ENCODE measurements at places on chromosomes 3 and 15.

DNA sequence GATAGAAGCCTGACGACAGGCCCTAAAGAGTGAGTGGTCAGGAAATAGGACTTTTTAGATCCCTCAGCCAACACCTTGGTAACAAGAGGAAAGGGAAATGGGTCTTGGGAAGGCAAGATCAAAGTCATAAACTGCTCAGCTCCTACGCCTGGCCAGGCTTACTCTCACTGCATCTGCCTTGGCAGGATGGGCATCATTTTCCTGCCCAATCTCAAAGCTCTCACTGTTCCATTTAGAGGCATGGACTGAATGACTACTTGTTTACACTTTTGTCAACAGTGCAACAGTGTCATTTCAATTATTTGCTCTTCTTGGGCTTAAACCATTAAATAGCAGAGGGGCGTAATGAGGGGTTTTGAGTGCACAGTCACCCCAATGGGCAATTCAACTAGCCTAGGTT is 808.7 kb downstream of the GRM7 start:
- DNase-seq: no peak

- DNase-seq: no peak
Measured at GRCh38 chr3:180188512-180189309, 152.0 kb upstream of the PEX5L start.

- no peak for DNase-seq
Measured at GRCh38 chr3:114404590-114404989, 110.8 kb downstream of the TIGIT start.

GRCh38 chr15:89898146-89898545 is 4.4 kb upstream of the AP3S2 start:
- no peak for DNase-seq

DNA sequence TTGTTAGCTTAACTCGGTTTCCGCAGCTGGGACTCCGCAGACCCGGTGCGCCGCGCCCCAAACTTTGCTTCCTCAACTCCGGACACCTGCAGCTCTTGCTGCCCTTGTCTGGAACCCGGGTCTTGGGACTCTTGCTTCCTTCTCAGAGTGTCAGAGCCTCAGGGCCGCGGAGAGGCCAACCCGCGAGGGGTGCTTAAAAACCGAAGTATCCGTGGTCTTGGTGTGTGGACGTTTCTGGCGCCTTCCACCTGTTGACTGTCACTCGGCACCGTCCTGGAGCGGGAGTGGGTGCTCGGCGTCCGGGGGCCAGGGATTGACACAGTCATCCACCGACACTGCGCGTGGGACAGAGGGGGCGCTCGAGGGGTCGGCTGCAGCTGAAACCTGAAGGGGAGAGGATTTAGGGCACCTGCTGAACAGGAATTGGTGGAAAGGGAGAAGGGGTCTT is 386 bp downstream of the SQOR start:
- peak; percentile 31 for DNase-seq

DNA sequence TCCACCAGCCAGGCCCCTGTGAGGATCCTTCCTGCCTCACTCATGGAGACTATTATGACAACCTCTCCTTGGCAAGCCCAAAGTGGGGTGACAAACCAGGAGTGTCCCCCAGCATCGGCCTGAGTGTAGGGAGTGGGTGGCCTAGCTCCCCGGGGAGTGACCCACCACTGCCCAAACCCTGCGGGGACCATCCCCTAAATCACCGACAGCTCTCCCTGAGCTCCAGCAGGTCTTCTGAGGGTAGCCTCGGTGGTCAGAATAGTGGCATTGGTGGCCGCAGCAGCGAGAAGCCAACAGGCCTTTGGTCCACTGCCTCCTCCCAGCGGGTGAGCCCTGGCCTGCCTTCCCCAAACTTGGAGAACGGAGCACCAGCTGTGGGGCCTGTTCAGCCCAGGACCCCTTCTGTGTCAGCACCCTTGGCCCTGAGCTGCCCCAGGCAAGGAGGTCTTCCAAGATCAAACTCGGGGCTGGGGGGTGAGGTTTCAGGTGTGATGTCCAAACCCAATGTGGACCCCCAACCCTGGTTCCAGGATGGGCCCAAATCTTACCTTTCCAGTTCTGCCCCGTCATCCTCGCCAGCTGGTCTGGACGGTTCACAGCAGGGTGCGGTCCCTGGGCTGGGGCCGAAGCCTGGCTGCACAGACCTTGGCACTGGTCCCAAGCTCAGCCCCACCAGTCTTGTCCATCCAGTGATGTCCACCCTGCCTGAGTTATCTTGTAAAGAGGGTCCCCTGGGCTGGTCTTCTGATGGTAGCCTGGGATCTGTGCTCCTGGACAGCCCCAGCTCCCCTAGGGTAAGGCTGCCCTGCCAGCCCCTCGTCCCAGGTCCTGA is 1.0 kb downstream of the LIMD1 start:
- no peak for DNase-seq

DNA sequence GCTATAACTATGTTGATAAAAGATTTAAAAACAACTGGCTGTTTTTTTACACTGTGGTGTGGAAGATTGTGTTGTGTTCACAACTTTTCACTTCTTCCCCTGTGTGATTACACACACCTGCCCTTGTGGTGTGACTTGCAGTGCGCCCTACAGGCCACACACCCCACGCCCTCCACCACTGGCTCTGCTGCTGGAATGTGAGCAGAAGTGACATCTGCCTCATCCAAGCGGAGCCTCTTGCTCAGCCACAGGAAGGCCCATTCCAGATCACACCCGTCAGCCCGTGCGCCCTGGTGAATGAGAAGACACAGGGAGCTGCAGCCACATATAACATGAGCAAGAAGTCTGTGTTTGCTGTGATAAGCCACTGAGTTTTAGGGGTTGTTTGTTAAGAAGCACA is 7.0 kb downstream of the CCR2 start:
- DNase-seq: no peak

GRCh38 chr15:88574655-88575054 is 28.2 kb upstream of the DET1 start:
- no peak for DNase-seq

GRCh38 chr15:43103907-43104306 is 1.9 kb downstream of the UBR1 start:
- no peak for DNase-seq

GRCh38 chr3:96779810-96780209 is 34.6 kb upstream of the EPHA6 start:
- DNase-seq: no peak

DNA sequence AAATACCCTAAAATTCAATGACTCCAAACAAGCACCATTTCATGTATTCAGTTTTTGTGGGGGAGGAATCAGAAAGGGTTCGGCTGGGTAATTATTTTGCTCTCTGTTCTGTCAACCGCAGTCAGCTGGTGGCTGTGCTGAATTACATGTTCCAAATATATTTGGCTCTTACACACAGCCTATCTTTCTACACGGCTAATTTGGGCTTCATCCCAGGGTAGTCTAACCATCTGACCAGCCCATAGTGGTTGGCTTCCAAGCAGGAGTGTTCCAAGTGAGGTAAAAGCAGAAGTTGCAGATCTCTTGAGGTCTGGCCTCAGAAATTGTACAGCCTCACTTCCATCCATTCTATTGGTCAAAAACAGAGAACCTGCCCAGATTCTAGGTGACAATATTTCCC is 760.8 kb upstream of the SEMA6D start:
- DNase-seq: no peak

- no peak for DNase-seq
Measured at GRCh38 chr3:141735176-141735575, 2.9 kb upstream of the RNF7 start.

- DNase-seq: no peak
Measured at GRCh38 chr3:89649431-89649830, 542.0 kb downstream of the EPHA3 start.

DNA sequence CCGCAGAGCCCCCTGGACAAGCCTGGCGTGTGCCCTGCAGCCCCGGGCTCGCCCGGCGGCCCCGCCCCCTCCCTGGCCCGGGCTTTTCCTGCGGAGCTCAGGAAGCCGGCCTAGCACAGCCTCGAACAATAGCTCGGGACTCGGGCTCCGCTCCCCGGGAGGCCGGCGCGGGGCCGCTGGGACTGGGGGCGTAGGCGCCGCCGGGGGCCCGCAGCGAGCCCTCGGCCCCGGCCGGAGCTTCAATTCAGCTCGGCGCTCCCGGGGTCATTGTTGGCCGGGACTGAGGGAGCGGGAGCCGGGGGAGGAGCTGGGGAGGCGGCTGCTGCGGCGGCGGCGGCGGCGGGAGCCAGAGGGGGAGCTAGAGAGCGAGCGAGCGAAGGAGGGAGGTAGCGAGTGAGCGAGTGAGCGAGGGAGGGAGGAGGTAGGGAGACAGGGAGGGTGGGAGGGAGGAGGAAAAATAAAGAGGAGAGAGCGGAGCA is 41.0 kb upstream of the ROPN1 start:
- DNase-seq: peak; percentile 97

- DNase-seq: no peak
Measured at GRCh38 chr3:36823806-36824205, 59.5 kb upstream of the DCLK3 start.

- no peak for DNase-seq
Measured at GRCh38 chr15:29410338-29410737, 140.7 kb upstream of the NSMCE3 start.

DNA sequence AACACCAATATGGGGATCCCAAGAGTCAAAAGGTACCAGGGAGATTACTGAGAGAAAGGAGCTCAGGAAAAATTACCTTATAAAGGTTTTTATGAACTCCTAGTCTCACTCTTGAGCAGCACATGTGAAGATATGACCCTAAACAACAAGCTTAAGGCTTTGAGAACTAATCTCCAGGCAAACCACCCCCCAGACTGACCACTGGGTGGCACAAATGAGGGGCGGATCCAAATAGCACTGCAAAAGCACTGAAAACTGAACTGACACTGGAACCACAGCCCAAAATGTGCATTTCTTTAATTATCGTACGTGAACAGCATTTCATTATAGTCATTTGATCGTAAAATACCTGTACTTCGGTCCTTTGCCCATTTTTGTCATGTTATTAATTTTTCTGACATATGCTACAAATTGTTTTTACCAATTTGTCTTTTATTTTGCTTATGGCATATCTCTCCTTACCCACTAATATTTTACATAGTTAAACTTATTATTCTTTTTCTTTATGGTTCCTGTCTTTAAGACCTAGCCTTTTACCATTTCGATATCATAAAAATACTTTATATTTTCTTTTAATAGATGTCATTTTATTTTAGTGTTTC is 31.5 kb upstream of the TFDP2 start:
- DNase-seq: peak; percentile 26

DNA sequence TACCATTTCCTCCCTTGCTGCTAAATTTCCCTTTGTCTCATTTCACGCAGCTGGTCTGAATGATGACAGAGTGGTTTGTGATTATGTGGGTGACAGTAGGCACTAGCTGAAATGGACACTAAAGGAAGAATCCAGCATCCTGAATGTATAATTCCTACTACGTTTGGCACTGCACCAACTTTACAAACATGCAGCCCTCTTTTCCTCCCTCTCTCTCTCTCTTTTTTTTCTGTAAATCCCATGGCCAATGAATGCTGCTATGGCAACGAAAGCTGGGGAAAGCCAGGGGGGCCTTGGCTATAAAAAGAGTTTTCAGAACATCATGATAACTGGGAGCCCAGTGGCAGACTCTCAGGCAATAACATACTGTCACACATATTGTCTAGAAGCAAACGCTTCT is 367.2 kb upstream of the AGTR1 start:
- DNase-seq: no peak

DNA sequence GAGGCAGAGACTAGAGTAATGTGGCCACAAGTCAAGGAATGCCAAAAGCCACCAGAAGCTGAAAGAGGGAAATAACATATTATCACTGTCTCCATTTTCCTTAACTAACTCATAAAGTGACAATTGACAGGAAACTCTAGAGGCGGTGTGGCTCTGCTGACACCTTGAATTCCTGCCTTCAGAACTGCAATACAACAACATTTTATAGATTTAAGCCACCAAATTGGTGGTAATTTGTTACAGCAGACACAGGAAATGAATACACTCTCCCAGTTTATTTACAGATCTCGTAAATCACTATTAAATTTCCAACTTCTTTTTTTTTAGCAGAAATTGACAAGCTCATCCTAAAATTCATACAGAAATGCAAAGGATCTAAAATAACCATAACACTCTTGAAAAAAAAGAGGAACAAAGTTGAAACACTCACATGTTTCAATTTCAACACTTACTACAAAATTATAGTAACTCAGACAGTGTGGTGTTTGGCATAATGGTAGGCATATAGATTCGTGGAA is 449.9 kb downstream of the OTOL1 start:
- DNase-seq: no peak

DNA sequence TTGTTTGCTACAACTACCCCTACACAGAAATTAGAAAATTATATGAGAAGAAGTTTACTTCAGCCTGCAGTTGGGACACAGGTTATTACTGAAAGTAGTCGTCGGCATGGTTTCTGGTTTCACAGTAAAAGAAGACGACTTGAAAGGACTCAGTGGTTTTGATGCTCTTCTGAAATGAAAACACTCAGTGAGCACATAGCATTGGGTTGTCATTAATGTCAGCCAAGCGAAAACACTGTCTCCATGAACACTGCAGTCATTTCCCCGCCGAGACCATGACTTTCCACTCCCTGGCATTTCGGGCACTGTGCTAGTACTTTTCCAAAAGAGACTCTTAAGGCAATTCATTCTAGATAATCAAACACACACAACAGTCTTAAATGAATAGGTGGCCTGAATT is 69.2 kb upstream of the ICE2 start:
- no peak for DNase-seq

DNA sequence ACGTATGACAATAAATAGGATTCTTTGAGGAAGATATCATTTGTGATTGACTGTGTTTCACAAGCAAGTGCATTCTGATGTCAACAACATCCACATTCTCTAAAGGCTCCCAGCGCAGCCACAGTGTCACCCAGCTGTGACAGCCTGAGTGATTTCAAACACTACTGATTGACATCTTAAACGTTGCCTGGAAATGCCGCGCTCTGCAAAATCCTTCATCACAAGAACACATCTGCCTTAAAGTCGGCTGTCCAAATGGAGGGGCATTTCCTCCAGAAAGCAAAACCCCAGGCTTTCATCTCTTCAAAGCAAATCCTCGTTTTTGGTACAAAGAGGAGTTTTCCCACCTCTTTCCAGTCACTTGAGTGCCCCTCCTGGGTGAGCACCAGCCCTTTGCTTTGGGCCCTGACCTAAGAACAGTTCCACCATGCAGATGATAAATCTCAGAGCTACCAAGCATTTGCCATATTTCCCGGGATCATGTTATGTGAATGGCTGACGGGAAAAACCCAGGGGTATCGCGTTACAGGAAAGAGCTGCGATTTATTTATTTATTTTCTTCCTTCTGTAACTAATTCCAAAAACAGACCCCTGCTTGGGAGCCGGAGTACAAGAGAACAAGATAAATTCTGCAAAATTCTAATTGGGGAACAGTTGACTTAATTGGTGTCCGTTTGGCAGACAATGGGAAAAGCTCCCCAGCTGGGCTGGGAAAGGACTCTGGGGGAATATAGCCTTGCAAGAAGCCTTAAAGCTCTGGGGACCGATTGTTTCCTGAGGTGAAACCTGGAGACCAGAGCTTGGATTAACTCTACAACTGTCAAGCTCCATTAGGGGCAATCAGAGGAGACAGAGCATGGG is 703.8 kb upstream of the NR2F2 start:
- no peak for DNase-seq

DNA sequence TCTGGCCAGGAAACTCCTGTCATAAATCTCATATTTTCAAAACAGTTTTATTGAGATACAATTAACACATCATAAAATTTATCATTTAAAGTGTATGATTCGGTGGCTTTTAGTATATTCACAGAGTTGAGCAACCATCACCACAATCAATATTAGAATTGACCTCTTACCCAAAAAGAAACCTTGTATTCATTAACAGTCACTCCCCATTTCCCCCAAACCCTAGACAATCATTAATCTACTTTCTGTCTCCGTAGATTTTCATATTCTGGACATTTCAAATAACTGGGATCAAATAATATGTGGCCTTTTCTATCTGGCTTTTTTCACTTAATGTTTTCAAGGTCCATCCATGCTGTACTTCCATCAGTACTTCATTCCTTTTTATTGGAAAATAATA is 145.7 kb upstream of the RORA start:
- no peak for DNase-seq

All from posterior cingulate gyrus (tissue), 11 donors.